Right hindlimb (tissue), 1 donor: ENCODE measurements at places on chromosomes 4 and X.

DNA sequence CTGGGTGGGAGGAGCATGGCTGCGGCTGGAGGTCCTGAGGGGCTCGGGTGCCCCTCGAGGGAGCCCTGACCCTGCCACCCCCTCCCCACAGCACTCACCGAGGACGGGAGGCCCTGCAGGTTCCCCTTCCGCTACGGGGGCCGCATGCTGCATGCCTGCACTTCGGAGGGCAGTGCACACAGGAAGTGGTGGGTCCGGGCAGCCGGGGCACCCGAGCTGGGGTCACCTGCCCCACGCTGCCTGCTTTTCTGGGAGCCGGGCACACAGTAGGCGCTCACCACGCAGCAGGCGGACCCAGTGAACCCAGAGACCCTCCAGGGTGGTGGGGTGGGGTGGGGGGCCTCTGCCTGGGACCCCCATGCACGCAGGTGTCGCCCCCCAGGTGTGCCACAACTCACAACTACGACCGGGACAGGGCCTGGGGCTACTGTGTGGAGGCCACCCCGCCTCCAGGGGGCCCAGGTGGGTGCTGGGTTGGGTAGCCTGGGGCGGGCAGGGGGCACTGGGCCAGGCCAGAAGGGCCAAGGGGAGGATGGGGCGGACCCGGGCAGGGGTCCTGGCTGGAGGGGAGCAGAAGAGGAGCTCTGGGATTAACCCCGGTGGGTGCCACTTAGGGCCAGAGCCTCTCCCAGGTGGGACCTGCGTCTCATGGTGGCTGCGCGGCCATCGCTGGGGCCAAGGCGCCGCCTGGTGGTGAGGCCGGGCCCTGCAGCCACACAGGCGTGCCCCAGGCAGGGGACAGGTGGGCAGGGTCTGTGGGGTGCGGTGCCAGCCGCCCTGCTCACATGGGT, 1.4 kb downstream of the HGFAC start:
- no peak for DNase-seq

- no peak for DNase-seq
Measured at GRCh38 chr4:179582164-179582905, 2140.1 kb upstream of the AGA start.

- DNase-seq: no peak
Measured at GRCh38 chrX:108875548-108875947, 139.2 kb upstream of the IRS4 start.

DNA sequence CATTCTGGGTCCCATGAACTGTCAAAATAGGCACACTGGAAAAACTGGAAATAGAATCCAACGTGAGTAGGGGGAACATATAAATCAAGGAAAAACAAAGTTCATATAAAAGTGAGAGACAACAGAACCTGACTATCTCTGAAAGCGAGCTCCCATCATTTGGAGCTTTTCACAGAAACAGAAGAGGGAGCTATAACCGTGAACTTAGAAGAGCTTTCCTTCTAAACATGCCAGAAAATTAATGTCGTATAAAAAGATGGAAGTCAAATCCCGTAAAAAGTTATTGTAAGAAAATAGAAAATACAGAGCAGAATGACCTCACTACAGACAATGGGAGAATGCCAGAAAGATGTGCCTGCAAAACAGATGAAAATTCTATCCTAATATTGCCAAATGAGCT, 23.9 kb upstream of the HSD17B10 start:
- DNase-seq: no peak

- DNase-seq: no peak
Measured at GRCh38 chr4:142316025-142316424, 530.1 kb downstream of the INPP4B start.

- no peak for DNase-seq
Measured at GRCh38 chrX:70293621-70294020, 3.7 kb downstream of the KIF4A start.

- no peak for DNase-seq
Measured at GRCh38 chr4:145881989-145882388, 56.6 kb downstream of the ZNF827 start.

- no peak for DNase-seq
Measured at GRCh38 chr4:119170195-119170594, 34.6 kb downstream of the MYOZ2 start.

DNA sequence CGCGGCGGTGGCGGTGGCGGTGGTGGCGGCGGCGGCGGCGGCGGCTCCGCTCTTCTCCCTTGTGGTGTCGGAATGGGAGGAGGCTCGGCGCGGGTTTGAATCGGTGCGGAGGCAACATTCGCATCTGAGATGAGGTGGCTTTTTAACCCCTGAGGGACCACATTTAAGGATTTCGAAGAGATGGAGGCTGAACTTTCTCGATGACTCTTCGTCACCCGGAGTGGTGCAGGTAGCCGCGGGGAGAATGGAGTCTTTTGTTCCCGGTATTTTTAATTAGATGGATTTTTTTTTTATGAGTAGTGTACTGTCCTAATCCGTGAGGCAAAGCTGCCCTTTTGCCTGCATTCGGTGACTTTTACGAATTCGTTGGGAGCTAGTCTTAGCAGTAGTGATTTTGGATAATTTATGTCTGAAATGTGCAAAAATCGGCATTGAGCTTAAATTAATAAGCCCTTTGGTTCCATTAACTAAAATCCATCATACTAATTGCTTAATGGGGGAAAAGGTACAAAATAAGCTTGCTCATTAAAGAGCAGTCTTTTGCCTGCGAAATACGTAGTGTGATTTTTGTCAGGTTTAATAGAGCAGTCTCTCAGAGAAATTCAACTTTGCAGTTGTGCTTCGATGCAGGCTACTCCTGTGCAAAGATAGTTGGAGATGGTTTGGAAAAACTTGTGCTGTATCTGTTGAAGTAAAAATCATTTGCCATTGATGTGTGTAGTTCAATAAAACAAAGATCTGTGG, 206.2 kb downstream of the TENM3 start:
- DNase-seq: no peak

GRCh38 chr4:26525136-26525770, 35.0 kb upstream of the CCKAR start:
- DNase-seq: no peak

DNA sequence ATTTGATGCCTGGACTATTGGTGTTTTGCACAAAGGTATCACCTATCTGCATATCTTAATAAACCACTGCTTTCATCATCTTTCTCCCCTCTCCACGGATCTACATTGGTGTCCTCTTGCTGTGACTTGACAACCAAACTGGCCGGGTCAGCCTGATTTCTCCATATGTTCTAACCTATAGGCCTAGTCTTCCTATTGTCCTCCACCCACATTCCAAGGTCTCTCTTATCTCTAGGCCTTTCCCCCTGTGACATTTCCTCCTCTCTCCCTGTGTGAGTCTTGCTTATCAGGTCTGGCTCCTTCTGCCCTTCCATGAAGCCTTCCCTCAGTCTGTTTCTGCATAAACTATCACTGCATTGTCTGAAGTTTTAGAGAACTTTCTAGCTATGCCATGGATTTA, 33.7 kb downstream of the ARHGAP24 start:
- no peak for DNase-seq

DNA sequence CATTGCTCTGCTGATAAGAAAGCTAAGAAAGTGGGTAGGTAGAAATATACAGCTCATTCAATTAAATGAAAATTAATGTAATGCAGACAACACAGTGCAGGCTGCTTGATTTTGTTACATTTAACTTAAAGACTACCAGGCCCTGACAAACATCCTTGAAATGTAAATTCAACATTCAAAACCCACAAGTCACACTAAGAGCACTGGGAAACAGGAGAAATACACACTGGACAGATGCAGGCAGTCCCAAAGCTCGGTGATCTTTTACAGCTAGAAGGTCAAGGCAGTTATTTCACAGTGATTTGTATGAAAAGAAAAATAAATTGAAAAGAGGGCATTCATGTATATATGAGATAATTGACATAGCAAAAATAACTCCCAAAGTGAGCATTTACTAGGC, 94.3 kb upstream of the PLAC1 start:
- DNase-seq: no peak

- no peak for DNase-seq
Measured at GRCh38 chr4:7210824-7211223, 18.5 kb downstream of the SORCS2 start.

DNA sequence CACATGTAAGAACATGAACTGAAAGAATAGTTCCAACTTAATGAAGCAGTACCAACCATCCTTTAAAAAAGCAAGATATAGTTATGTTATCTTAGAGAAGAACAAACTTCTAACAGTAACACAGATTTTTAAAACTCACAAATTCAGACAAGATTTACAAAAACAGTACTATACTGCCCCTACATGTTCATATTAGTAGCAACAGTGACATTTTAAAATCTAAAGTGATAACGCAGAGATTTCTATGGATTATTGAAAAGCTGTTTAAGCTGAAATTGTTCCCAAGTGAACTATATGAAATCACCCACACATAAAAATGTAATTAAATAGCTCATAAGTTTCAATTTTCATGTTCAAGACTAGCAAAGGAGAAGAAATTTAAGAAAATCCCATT, 166.0 kb downstream of the FBXW7 start:
- no peak for DNase-seq

DNA sequence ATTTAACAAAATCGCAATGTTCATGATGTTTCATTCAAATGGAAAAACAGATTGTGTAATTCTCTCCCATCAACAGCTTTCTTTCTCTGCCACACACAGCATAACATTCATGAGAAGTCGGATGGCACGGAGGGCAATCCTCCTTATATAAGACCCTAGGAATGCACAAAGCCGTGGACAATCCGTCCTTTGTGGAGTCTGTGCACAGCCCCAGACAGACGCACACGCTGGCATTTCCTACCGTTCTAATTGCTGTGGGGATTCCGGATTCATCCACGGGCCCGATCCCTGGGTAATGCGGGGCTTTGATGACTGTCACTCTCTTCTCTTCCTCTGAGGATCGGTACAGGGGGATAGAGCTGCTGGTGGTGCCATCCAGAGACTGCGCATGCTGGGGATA, 121.9 kb upstream of the PDLIM3 start:
- DNase-seq: no peak

DNA sequence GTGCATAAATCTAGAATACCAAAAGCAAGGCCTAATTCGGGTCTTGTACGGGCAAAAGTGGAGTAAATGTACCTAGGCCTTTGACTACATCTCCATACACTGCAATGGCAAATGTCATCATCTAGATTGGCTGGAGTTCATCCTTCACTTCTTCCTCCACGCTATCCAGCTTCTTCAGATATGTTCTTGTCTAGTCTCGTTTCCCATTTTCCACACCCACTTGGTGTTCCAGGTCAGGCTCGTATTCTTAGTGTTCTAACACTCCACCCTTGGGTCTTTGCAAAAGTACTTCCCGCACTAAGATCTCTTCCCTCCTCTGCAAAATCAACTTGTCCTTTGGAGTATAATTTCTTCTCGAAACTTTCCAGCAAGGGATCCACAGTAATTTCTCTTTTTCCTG, 1.4 kb downstream of the COQ2 start:
- no peak for DNase-seq

DNA sequence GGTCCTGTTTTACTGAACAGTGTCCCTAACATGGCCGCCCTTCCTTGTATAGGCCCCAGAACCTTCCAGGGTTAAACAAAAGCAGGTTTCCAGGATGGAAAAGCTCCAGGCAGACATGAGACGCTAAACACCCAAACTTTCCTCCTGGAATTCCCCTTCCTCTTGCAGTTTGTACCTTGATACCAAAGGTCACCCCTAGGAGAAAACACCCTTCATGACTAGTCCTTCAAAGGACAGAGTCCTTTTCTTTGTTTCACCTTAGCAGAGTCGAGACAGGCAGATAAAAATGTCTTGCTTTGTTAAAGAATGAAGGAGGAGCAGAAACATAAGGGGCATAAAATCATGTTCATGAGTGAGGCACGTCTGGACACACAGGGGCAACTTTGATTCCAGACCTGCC, 247.5 kb downstream of the BCOR start:
- no peak for DNase-seq

GRCh38 chr4:7391637-7392437, 42.9 kb downstream of the PSAPL1 start:
- DNase-seq: peak; percentile 12

DNA sequence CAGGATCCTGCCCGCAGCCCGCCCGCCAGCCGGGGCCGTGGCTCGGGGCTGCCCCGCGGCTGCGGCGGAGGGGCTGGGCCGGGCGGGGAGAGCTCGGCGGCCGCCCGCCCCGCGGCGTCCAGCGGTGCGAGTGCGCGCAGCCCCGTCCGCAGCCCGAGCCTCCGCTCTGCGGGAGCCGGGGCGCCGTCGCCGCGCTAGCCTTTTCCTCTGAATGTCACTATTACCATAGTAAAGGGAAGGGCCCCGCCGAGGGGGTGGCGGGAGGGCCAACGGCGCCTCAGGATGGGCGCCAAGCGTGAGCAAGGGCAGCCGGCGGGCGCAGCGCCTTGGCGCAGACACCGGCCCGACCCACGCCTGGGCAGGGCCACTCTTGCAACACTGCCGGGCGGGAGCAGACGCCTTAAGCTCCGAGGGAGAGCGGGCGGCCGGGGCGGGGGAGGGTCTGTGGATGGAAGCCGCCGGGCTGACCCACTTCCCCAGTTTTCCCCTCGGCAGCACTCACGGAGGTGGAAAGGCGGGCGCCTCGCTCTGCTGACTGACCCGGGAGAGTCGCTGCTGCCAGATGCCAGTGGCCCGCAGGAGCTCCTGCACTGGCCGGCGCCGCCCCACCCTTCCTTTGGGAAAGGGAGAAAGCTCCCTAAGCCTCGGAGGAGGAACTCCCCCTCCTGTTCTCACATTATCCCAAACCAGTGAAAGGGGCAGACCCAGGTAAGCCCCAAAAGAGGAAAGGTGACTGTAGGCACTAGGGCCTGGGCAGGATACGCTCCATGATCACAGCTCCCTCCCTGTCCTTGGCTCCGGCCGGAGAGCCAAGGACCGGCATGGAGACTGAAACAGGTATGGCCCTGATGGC, 329.4 kb downstream of the HNRNPD start:
- peak; percentile 80 for DNase-seq

GRCh38 chr4:2247128-2248043, 5.5 kb upstream of the HAUS3 start:
- DNase-seq: peak; percentile 25

- DNase-seq: peak; percentile 61
Measured at GRCh38 chr4:185587427-185588161, 52.3 kb upstream of the PDLIM3 start.

- no peak for DNase-seq
Measured at GRCh38 chr4:74278490-74278889, 29.8 kb upstream of the EPGN start.

DNA sequence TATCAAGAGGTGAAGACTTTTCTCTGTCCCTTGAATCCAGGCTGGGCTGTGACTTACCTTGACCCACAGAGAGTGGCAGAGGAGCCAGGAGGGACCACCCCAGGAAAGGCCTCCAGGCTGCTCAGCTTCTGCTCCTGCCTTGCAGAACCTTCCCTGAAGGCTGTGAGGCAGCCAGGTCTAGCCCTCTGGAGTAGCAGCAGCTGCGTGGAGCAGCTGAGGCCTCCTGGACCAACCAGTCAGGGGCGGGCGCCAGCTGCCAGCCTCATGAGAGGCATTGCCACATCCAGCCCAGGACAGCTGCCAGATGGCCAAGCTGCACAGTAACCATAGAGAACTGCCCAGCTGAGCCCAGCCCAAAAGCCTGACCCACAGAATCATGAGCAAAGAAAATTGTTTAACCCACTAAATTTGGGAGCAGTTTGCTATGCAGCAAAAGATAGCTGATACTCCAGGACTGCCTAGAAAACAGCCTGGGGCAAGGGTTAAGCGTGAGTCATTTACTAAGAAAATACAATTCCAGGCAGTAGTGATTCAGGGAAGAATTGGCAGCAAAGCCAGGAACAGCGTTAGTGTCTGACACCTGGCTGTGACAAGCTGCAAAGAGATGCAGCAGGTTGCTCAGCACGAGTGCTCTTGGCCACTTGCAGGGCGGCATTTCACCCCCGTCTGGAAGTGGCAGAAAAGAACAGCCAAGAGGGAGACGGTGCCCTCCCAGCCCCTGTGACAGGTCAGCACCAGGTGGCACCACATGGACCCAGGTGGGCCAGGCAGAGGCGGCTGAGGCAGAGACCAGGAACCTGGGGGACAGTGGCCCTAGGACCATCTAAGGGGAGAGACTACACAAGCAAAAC, 14.7 kb upstream of the PDE6B start:
- peak; percentile 75 for DNase-seq
